ENCODE measurements at places on chromosomes 1 and 21. TPM values are rescaled to one million over a fixed set of nuclear protein-coding genes. Genes with fewer than 3 reads are reported as not detected.

The FAM177B gene
- 0.05 TPM for polyA plus RNA-seq

- DNase-seq: no peak
Observed at GRCh38 chr1:38085666-38086330, 39.2 kb upstream of the POU3F1 start.

DNA sequence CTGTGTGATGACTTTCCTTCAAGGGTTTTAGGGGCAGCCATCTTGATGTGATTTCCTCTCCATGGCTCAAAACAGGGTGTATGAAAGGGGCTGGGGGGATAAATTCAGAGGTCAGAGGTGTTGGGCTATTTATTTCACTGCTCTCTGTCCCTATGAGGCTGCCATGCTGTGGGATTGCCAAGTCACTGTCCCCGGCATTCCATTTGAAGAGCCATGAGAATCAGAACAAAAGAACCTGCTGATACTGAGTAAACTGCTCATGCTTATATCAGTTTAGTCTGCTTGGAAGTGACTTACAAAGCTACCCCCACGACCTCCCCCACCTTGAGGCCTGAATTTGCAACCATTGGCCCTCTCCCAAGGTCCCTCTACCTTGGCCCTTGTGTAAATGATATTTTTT, 72.3 kb upstream of the UBE2U start:
- DNase-seq: no peak

DNA sequence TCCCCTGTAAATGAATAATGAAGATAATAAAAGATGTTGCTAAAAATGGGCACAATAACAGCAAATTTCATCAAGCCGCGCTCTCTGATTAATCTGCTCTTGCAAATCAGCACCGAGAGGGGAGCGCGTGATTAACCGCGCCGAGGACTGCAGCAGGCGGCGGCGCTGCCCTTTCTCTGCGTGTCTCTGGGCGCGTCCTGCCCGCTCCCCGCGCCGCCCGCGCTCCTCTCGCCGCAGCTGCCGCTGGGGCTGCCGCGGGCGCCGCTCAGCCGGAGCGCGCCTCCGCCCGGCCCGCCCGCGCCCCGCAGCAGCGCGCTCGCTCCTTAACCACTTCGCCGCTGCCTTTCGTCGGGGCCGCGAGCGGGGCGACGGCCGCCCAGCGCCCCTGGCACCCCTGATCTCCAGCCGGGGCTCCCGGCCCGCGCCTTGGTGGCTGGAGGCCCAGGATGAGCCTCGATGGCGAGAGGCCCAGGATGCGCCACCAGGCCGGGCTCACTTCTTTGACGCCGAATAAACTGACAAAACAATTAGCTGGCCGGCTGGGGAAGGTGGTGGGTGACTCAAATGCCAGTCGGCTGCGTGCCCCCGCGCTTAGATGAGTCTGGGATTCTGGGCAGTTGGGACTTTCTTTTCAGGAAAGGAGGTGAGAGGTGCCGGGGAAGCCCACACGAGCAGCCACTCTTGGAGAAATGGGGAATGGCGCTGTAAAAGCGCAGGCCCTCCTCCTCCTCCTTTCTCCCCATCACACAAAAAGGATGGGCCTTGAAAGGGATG, 221.4 kb upstream of the PKN2 start:
- no peak for DNase-seq

- no peak for DNase-seq
Observed at GRCh38 chr1:26745191-26745590, 42.6 kb upstream of the PIGV start.
